ENCODE measurements at places on chromosomes 12 and 14. TPM values are rescaled to one million over a fixed set of nuclear protein-coding genes. Genes with fewer than 3 reads are reported as not detected.
A peak's percentile ranks its signal among the peaks of the same experiment; 100 is the strongest.

MFAP5 gene
- not detected for total RNA-seq

OVCH1 gene
- not detected for total RNA-seq

SERPINA5 gene
- total RNA-seq = not detected

LRIG3 gene
- total RNA-seq = 0.08 TPM

CRIP1 gene
- total RNA-seq = 875 TPM

MGAT4C gene
- total RNA-seq = not detected

DNA sequence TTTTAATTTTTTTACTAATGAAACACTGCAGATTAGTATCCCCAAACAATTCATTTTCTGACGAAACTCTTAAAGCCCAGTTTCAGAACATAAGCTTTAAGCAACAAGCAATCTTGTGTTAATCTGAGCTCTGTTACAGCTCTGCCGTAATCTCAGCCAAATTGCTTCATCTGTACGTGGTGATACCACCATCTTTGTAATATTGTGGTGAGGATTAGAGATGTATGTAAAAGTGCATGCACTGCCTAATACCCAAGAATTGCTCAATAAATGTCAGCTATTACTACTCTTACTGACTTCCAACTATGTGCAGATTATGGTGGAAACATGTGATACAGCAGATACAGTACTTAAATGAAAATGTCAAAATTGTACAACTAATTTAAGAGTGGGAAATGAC, 1.8 kb downstream of the AKAP5 start:
- no peak for DNase-seq

DNA sequence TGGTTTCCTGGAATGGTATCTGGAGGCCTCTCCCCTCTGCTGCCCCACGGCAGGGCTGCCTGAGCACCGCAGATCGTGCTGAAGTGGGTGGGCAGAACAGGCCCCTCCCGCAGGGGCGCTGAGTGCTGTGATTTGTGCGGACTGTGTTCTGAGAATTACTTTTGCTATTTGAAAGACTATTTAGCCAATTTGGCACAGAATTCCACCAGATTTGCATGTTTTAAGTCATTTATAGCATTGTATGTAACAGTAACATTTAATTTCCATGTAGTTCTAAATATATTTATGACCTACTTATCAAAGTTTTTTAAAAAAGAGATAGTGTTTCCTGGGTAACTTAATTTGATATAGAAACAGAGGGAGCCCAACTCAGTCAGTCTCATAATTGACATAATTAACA, 55.3 kb downstream of the TNFAIP2 start:
- no peak for DNase-seq

DNA sequence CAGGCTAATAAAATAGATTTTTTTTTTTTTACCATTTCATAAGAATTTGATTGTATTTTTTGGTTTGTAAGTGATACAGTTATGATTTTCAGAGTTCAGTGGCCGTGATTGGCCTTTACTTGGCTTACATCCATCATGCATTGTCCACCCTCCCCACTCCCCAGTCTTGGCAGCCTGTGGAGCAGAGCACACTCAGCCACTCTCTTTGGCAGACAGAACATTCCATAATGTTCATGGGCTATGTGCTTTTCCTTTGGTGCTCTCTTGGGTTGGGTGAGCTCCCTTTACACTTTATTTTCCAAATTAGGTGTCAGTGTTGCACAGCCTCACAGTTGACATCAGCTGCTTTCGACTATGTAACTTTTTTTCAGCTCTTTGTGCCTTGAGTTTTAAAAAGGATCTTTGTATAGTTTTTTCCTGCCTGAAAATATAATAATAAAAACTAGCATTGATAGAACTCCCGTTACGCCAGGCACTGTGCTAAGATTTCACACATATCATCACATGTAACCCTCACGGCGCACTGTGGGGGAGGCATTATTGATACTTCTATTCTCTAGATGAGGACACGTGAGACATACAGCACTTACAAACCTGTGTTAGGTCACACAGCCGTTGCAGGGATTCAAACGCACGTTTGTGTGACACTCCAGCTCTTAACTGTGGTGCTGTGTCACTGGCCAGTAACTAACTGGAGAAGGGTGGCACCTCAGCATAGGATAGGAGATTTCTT, 21.5 kb downstream of the SUDS3 start:
- no peak for DNase-seq

DNA sequence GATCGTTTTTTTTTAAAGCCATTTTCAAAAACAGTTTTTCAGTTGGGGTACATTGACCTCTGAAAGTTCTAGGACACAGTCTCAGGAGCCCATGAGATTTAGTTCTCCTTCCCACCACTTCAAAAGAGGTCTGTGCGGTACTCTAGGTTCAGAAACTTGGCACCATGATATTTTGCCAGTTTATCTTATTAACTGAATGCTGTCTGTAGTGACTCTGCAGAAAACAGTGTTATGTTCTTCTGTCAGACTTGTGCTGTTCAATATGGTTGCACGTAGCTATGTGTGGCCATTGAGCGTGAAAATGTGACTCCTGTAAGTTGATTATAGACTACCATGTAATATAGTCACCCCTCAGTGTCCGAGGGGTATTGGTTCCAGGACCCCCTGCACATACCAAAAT, 35.9 kb downstream of the CRADD start:
- no peak for DNase-seq

- no peak for DNase-seq
These were observed 25.9 kb downstream of the CEP83 start for GRCh38 chr12:94433744-94434143.

- no peak for DNase-seq
These were observed 125.4 kb downstream of the PRKD1 start for GRCh38 chr14:29802211-29802610.

GRCh38 chr12:56998316-56998715, 8.0 kb downstream of the ZBTB39 start:
- DNase-seq = no peak

DNA sequence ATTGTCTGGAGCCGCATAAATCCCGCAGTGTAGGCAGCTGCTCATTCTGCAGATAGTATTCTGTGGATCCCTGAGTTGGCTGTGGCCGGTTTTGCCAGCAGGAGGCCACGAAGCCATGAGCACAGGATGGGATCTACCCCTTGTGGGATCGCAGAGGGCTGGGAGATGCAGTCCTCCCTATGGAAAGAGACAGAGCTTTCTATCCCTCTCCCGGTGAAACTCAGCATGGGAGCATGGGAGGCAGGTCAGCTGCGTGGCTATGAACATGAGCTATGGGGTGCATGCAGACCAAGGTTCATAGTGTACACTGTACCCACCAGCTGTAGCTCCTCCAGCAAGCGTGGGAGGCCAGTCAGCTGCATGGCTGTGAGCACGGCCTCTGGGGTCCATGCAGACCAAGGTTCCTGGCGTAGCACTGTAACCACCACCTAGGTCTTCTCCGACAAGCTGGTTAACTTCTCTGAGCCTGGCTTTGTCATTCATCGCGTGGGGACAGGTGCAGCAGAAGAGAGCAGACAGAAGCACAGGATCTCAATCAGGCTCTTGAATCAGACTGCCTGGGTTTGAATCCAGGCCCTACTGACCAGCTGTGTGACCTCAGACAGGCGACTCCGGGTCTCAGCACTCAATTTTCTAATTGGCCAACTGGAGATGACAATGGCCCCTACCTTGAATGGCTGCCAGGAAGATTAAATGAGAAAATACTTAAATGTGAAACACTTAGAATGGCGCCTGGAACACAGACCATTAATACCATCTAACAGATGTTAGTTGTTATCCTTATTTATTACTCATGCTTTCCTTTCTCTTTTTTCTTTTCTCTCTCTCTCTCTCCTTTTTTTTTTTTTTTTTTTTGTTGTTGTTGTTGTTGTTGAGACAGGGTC, 6.0 kb downstream of the BDKRB1 start:
- no peak for DNase-seq

DNA sequence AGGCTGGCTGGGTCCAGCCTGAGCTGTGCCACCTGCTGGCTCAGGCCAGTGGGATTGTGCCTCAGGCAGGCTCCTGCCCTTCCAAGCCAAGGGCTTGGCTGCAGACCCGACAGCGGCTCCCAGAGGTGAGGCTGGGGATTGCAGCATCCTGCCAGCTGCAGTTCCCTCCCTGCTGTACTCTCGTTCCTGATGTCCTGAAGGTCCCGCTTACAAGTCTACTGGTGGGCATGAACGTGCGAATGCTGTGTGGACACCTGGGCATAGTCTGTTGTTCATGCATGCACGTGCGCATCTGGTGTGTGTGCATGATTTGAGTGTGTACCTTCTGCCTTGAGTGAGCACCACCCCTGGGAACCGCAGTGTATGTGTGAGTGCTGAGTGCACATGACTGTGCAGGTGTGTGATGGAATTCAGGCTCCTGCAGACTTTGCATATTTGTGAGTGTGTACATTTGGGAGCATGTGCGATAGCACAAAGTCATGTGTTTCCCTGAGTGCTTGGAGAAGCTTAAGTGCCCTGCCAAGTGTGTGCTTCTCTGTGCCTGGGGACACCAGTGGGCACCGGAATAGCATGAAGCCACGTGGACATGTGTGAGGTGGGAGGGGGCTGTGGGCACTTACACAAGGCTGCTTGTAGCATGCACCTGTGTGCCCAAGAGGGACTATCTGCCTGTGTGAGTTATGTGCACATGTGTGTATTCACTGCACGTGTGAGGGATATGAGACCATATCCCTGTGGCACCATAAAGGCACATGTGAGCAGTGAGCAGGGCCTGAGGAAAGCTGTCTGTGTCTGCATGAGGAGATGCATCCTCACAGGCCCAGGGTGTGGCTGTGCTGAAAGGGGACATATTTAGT, 19.3 kb upstream of the KRT7 start:
- peak; percentile 71 for DNase-seq

- DNase-seq = no peak
These were observed 353.8 kb downstream of the AACS start for GRCh38 chr12:125418902-125419564.

GRCh38 chr14:89613260-89614008, 196.4 kb upstream of the FOXN3 start:
- DNase-seq = no peak

Data from activated CD4-positive, alpha-beta memory T cell treated with anti-CD3 and anti-CD28 coated beads, Interleukin-2, amount 10 ng/mL, durations not matched to agents 7 days and 5 days (primary cell).